SJSA1 (cell line): ENCODE measurements at places on chromosomes 5 and 9. TPM values are rescaled to one million over a fixed set of nuclear protein-coding genes. Genes with fewer than 3 reads are reported as not detected.

GRCh38 chr9:34059954-34060353 lies 11.3 kb upstream of the UBAP2 start:
- no peak for DNase-seq
- H3K4me3 ChIP-seq: no peak overlapping the region
- H3K27ac ChIP-seq: no peak overlapping the region

- H3K4me1 ChIP-seq: no peaks in the 10 kb centered on the region
- no peak overlapping the region for H3K4me3 ChIP-seq
- no peaks in the 10 kb centered on the region for H3K36me3 ChIP-seq
- no peaks in the 10 kb centered on the region for H3K27me3 ChIP-seq
These were observed 76.4 kb downstream of the NDFIP1 start for GRCh38 chr5:142184988-142185387.

Gene TNFSF15
- not detected in 2 replicates for total RNA-seq

DNA sequence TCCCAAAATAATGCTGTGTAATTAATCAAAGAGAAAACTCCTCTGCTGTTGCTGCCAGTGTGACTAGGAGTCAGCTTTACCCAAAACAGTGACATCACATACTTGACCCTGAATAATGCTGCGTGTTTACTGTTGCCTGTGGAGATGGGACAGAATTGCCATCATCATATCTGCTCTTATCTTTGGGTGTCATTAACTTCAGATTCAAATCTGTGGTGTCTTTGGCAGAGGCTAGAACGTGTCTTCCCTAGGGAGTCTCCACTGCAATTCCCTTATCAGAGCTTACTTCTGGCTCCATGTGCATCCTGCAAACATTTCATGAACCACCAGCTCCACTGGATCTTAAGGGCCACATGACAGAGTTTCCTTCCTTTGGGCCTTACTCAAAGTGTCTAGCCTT lies 88.9 kb upstream of the MRPS30 start:
- H3K27ac ChIP-seq: no peak overlapping the region
- no peak overlapping the region for H3K4me3 ChIP-seq
- DNase-seq: no peak
- no peaks in the 10 kb centered on the region for H3K27me3 ChIP-seq
- no peaks in the 10 kb centered on the region for H3K4me1 ChIP-seq
- no peaks in the 10 kb centered on the region for H3K36me3 ChIP-seq

GRCh38 chr9:134735441-134736175 lies 94.0 kb downstream of the COL5A1 start:
- no peak for DNase-seq
- no peak overlapping the region for H3K27ac ChIP-seq
- H3K4me3 ChIP-seq: no peak overlapping the region
- H3K36me3 ChIP-seq: peaks cover 90% of the 10 kb centered on the region

- no peaks in the 10 kb centered on the region for H3K27me3 ChIP-seq
- DNase-seq: no peak
- peaks cover 52% of the 10 kb centered on the region for H3K4me1 ChIP-seq
- H3K36me3 ChIP-seq: peaks cover 22% of the 10 kb centered on the region
- H3K27ac ChIP-seq: no peak overlapping the region
These were observed 20.0 kb downstream of the ITGA1 start for GRCh38 chr5:52807723-52808122.

Gene CDC14B
- total RNA-seq: 22.2 and 33.8 TPM in 2 replicates

DNA sequence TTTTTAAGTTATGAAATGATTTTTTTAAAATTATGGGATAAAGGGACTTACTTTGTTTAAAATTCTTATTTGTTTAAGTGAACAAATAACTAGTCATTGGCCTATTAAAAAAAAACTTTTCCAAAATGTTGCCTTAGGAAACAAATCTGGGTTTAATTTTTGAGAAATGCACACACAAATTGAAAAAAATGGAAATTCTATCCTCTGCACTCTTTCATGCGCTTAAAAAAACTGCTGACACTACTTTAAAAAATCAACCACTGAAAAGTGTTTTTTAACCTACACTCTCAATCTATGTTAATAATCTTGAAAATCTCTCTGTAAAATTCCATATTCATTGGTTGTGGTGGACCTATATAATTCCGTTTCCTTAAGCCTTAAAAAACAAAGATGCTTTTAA lies 163.4 kb upstream of the DAB2 start:
- no peaks in the 10 kb centered on the region for H3K36me3 ChIP-seq
- no peak for DNase-seq
- H3K4me3 ChIP-seq: no peak overlapping the region
- no peaks in the 10 kb centered on the region for H3K27me3 ChIP-seq

Gene FBXL7
- 10.4 and 14.6 TPM in 2 replicates for total RNA-seq

Gene PLAA
- 19.3 and 22.7 TPM in 2 replicates for total RNA-seq

GRCh38 chr9:129990269-129991010 lies 52.5 kb downstream of the FNBP1 start:
- H3K4me3 ChIP-seq: no peak overlapping the region
- peaks cover 62% of the 10 kb centered on the region for H3K4me1 ChIP-seq
- DNase-seq: peak; percentile 41
- no peaks in the 10 kb centered on the region for H3K27me3 ChIP-seq

- no peak overlapping the region for H3K4me3 ChIP-seq
- H3K36me3 ChIP-seq: no peaks in the 10 kb centered on the region
- no peak overlapping the region for H3K27ac ChIP-seq
- H3K27me3 ChIP-seq: no peaks in the 10 kb centered on the region
- peaks cover 36% of the 10 kb centered on the region for H3K4me1 ChIP-seq
These were observed 98.1 kb downstream of the APBA1 start for GRCh38 chr9:69574057-69574456.

- no peak for DNase-seq
- H3K4me3 ChIP-seq: no peak overlapping the region
- H3K36me3 ChIP-seq: no peaks in the 10 kb centered on the region
- no peaks in the 10 kb centered on the region for H3K4me1 ChIP-seq
These were observed 108.0 kb upstream of the TARS1 start for GRCh38 chr5:33332804-33333203.

GRCh38 chr5:147601652-147602051 lies 91.8 kb upstream of the DPYSL3 start:
- no peaks in the 10 kb centered on the region for H3K4me1 ChIP-seq
- H3K27ac ChIP-seq: no peak overlapping the region
- no peaks in the 10 kb centered on the region for H3K36me3 ChIP-seq
- H3K27me3 ChIP-seq: no peaks in the 10 kb centered on the region
